ENCODE measurements at places on chromosomes 2 and 18. TPM values are rescaled to one million over a fixed set of nuclear protein-coding genes. Genes with fewer than 3 reads are reported as not detected.

GRCh38 chr2:177161741-177162460, 50.7 kb upstream of the HNRNPA3 start:
- peak; percentile 55 for DNase-seq

DNA sequence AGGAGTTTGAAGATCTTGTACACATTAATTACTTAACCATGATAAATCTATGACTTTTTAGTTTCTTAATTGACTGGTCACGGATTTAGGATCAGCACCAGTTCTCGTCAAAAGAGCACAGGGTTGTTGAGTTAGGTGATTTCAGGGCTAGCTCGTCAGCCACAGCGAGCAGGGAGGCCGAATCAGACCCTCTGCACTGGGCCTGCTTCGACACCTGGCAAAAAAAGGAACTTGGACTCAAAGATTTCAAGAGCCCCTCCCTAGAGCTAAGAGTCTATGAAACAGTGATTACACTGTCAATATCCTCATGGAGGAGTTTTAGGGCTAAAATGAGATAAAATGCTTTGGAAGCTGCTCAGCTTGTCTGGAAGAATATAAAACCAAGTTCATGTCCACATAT, 4.6 kb upstream of the SERTAD2 start:
- DNase-seq: no peak

DNA sequence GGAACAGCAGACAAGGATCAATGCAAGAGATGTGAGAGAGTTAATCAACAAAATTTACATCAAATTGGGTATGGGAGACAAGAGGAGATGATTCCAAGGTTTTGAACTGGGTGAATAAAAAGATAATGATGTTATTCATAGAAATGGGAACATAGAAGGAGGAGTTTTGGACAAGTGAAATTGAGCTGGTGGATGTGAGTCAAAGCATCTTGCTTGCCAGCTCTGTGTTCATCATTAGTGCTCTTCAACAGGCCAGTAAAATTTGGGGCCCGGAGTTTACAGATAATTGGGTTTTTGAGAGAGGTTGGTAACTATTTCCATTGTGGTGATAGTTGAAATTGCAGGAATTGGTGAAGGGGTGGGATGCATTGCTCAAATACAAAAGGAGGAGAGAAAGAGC, 69.9 kb upstream of the CAVIN2 start:
- DNase-seq: no peak

DNA sequence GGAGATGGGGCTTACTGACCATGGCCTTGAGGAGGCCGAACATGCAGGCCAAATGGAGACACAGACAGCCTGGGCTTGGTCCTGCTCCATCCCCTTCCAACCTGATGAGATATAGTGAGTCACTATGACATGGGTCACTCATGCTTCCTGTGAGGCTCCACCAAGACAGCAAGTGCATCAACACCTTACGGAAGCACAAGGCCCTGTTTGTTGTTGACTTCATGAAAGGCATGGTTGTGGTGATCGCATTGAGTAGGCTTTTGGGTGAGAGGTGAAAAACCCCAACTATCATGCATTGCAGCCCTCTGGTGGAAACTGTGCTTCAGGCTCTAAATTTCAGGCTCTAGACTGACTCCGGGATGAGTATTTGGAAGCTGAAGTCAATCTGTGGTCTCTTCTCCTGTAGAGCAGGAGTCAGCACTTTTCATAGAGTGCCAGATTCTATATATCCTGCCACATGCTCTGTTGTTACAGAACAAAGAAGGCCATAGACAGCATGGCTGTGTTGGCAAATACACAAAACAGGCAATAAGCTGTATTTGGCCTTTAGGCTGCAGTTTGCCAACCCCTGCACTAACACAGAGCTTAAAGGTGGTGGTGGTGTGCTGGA, 10.1 kb downstream of the IL37 start:
- no peak for DNase-seq

GRCh38 chr2:140892911-140893637, 1237.7 kb downstream of the LRP1B start:
- DNase-seq: no peak

GRCh38 chr2:220764171-220764570, 807.9 kb downstream of the EPHA4 start:
- no peak for DNase-seq

- no peak for DNase-seq
These were observed 15.7 kb downstream of the CCDC85A start for GRCh38 chr2:56199492-56199891.

The SOCS6 gene
- 34.1 TPM for polyA plus RNA-seq

DNA sequence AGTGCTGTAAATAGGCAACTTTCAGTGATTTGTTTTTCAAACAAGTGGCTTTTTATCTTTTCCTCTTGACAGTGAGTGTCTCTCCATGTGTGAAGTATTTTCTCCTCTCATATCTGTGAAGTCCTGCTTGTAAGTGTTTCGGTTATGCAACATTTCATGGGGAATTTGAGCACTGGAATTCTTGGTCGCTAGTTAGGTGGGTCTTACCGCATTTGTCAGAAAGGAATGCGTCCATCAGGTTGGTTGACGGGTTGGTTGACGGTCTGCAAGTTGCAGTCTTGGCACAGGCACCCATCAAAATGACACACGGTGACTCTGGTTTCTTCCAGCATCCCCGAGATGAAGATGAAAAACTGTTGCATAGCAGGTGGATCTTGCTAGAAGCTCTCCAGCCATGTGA, 109.8 kb downstream of the AGAP1 start:
- DNase-seq: no peak

The NPPC gene
- not detected for polyA plus RNA-seq

The DGKD gene
- 6.2 TPM for polyA plus RNA-seq

DNA sequence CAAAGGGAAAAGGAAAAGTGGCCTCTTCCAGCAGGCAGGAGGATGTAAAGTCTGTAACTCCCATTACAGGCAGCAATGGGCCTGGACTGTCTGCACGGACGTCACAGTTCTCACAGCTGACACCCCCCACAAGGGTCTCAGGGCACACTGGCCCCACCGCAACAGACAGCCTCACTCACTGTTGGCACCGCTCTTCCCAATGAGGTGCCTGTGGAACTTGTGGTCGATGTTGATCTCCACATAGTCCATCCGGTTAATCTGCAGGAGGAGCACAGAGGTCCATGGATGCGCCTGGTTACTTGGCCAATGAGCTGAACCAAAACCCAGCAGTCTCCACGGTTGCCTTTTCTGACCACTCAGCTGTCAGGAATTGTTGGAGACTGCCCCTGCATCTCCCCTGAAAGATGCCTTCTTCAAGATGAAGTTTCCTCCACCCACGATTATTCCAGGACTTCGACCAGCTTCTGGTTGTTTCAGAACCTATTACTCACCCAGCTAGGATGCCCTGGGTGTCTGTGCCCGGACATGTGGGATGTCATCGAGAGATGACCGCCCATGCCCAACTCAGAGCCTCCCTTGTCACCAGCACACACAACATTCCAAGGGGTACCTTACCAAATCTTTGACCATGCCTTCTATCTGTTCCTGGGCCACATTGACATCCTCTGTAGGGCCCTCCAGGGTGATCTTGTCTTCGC, 62.5 kb downstream of the HDLBP start:
- no peak for DNase-seq

DNA sequence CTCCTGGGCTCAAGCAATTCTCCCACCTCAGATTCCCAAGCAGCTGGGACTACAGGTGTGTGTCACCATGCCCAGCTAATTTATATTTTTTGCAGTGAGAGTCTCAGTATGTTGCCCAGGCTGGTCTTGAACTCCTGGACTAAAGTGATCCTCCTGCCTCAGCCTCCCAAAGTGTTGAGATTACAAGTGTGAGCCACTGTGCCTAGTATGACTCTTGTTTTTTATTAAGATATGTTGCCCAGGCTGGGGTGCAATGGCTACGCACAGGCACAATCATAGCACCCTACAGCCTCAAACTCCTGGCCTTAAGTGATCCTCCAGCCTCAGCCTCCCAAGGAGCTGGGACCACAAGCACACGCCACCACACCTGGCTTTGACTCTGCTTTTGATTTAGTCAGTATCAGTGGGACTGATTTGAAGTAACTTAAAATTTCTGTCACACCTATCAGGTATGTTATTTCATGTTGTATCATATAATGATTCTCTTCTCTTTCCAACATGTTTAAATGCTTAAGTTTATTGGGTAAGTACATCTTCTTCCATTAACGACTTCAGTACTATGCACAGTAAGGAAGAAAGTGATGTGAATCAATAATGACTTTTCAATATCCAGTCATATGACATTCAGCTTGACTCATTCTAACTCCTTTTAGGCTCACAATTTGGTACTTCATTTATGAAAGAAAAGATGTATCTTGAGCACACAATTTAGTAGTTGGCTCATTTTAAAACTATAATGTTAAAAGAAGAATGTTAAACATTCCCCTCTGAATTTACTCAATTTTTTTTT, 6.3 kb downstream of the PPP4R3B start:
- DNase-seq: no peak

The OR6B2 gene
- not detected for polyA plus RNA-seq

- DNase-seq: no peak
These were observed 71.5 kb upstream of the TTC39C start for GRCh38 chr18:23943104-23943503.

- DNase-seq: peak; percentile 16
These were observed 77.2 kb upstream of the NDUFV2 start for GRCh38 chr18:9025091-9025838.

GRCh38 chr2:169983506-169983905, 156.3 kb downstream of the UBR3 start:
- DNase-seq: no peak

The BOLL gene
- not detected for polyA plus RNA-seq

The TOGARAM2 gene
- polyA plus RNA-seq: 0.15 TPM

DNA sequence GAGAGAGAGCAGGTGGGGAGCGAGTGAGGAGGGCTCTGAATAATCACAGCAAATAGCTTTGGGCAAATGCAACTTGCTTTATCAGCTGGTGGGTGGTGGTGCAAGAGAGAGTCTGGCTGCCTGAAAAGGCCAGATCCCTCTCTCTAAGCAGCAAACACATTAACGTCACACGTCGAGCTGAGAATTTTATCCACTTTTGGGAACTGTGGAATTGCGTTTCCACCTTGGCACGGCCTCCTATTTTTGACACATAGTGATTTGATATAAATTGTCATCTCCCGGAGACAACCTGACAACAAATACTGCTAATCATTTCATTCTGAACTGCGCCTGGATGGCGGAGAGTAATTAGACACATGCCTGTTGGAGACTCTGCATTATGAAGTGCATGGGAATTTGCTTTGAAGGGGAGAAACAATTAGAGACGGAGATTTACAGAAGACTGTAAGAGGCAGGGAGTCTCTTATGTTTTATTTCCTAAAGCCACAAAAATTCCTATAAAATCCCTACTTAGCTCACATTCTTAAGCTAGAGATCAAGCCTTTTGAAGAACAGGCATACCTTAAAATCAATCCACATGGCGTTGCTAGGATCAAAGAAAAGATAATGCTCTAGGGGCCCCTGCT, 634.1 kb downstream of the TDRD15 start:
- no peak for DNase-seq

DNA sequence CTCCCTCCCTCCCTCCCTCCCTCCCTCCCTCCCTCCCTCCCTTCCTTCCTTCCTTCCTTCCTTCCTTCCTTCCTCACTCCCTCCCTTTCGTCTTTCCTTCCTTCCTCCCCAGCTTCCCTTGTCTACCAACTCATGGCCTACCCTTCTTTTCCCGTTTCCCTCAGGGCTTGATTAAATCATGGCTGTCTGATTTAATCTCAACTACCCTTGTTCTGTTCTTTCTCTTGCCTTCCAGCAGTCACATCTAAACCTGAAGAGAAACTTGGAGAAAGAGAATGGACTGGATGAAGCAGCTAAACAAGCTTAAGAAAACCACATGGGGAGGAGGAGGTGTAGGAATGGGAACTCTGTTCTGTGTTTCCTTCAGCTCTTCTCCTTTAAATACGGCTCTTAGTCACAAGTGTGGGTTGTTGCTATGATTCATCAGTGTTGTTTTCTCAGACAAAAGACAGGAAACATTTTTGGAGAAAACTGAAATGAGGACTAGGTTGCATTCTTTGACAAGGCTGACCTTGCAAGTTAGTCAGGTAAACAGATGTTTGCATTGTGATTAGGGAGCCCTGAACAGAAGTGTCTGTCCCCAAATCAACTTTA, 177.9 kb downstream of the LRRTM1 start:
- DNase-seq: peak; percentile 39

DNA sequence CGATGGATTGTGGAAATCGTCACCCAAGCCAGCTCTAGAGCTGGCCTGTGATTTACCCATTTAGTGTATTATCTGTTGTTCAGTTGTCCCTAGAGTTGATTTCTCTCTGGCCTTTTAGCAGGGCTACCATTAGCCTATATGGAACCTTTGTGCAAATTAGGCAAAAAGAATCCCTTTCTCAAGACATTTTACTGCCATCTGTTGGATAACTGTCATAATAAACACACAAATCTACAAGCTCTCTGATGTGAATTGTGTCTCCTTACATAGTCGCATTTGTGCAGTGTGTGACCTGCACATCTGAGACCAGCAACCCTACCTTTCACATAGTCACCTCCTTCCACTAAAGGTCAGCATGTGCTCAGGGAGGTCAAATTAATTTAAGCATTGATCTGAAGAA, 34.0 kb downstream of the LOXHD1 start:
- peak; percentile 22 for DNase-seq

GRCh38 chr2:145751155-145751554, 1231.2 kb upstream of the ZEB2 start:
- peak; percentile 35 for DNase-seq

The CYP26B1 gene
- 0.02 TPM for polyA plus RNA-seq

DNA sequence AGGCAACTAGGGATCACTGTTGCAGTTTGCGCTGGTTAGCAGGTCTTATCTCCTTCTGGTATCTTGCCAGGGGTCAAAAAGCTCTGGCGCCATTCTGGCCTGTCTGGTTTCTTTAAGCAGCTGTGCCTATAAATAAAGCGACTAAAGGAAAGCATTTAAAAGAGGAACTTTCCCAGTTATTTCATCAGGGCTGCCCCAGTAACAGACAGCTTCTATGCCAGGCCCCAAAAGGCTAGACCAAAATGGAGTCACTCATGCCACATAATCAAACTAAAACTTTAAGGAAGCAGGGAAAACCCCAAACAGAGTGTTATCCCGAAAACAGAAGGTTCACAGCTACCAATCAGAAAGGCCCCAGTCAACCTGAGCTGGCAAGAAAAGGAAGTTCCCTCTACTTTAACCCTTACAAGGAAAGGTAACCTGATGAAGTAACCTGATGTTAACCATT, 41.2 kb upstream of the HNRNPA3 start:
- peak; percentile 36 for DNase-seq

GRCh38 chr2:224970311-224970710, 72.0 kb downstream of the DOCK10 start:
- DNase-seq: no peak

GRCh38 chr18:76349067-76349715, 145.9 kb downstream of the ZNF516 start:
- peak; percentile 77 for DNase-seq

The NDUFB3 gene
- polyA plus RNA-seq: 117 TPM

Data from fibroblast of lung (primary cell).